Pericardium fibroblast (primary cell): ENCODE measurements at places on chromosomes 11 and 22. TPM values are rescaled to one million over a fixed set of nuclear protein-coding genes. Genes with fewer than 3 reads are reported as not detected.

The NLRP10 gene
- not detected in 2 replicates for total RNA-seq

The ASPHD2 gene
- 0.82 and 1.1 TPM in 2 replicates for total RNA-seq

The OR51L1 gene
- total RNA-seq: not detected in 2 replicates

The OR5P2 gene
- total RNA-seq: not detected in 2 replicates

The SLC5A4 gene
- total RNA-seq: not detected in 2 replicates
